ENCODE measurements at places on chromosomes 4 and X.

- DNase-seq, result no peak
Measured at GRCh38 chr4:77418333-77418732, 187.3 kb upstream of the CXCL13 start.

GRCh38 chr4:14767142-14767541 lies 235.1 kb upstream of the CPEB2 start:
- DNase-seq, result no peak

- DNase-seq, result no peak
Measured at GRCh38 chr4:136900696-136901095, 631.6 kb downstream of the PCDH18 start.

DNA sequence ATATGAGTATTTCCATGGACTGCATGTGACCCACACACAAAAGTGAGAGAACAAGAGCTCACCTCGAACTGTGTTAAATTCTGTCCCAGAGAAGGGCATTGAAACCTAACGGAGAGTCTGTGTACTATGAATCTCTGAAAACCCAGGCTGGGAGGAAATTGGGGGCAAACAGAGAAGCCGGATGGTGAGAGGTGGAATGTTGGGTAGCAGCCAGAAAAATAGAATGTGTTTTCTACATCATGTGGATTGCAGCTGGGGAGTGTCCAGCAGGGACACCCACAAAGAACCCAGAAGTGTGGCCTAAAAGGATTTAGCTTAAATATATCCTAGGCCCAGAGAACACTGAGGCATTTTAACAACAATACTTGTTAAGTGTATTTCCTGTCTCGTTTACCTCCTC lies 38.6 kb downstream of the MND1 start:
- DNase-seq, result no peak

DNA sequence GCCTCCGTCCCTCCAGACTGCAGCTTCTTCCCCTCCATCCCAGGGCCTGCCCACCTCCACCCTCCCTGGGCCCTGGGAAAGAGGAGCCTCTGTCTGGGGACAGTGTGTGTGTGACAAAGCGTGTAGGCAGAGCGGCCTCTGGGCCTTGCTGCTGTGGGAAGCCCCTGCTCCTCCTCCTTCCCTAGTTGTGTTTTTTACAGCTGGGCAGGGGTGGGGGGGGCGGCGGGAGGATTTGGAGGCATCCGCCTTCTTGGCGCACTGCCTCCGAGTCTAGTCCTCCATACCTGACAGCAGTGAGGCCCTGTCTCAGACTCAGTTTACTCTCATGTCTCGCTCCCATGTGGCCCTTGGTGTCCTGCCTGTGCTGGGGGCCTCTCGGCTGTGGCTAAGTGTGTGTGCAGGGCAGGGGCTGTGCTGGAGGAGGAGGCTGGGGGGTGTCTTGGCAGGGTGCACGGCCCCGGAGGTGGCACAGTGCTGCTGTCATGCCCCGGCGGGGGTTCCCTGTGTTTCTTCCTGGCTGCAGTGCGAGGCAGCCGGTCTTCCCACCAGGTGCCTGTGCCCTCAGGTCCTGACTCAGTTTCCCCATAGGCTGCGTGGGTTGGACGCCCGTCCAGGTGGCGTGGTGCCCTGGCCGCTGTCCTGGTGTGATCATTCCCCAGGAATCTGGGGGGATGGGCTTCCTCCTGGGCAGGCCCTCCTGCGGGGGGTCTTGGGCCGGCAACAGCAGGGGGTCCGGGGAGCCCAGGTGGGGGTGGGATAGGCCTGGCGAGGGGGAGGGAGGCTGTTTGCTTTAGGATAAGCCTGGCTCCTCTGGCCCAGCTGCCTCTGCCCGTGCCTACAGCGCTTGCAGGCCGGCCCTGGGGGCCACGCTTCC lies 7.0 kb downstream of the FGFRL1 start:
- no peak for DNase-seq

DNA sequence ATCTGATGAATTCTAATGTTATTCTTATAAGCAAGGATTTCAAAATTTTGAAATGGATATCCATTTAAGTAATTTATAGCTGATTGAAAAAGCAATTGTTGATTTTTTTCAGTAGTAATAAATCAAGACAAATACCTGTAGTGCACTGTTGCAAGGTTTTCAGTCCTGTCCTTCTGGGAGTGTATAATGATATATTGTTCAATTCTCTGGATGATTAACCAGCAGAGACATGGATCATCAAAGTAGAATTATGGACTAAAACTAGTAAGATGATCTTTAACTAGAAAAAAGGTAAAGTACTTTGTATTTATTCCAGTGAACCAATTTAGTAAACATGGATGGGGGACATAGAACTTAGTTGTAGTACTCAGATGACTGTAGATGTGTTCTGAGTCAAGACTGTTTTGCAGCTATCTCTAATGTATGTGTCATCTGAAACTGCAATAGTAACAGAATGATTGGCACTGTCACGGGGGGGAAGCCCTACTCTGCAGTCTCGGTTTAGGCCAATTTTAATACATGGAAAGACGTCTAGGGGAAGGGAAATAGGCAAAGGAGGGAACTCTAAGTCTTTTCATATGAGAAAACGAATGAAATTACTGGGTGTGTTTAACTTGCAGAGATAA lies 121.9 kb downstream of the GLRA3 start:
- no peak for DNase-seq

- DNase-seq, result no peak
Measured at GRCh38 chr4:6467600-6467999, 4.8 kb downstream of the PPP2R2C start.

All from stimulated activated CD4-positive, alpha-beta T cell treated with anti-CD3 and anti-CD28 coated beads, Interleukin-12 subunit alpha, Interleukin-12 subunit beta, amount 100 ng/mL, for 48 hours (primary cell).